ENCODE measurements at places on chromosomes 2 and 18. TPM values are rescaled to one million over a fixed set of nuclear protein-coding genes. Genes with fewer than 3 reads are reported as not detected.

The SALL3 gene
- total RNA-seq, result not detected

The FHOD3 gene
- total RNA-seq, result 7.5 TPM

The SKA1 gene
- 11.4 TPM for total RNA-seq

The ARHGEF33 gene
- total RNA-seq, result 0.08 TPM

The FAM237A gene
- total RNA-seq, result not detected

The HTR2B gene
- total RNA-seq, result not detected

The FAM168B gene
- 81.8 TPM for total RNA-seq

The REG3A gene
- total RNA-seq, result not detected

Measured in hair follicular keratinocyte (primary cell).